ENCODE measurements at places on chromosomes 12 and 14.

GRCh38 chr12:89424846-89425245, 72.5 kb upstream of the DUSP6 start:
- DNase-seq, result no peak

- no peak for DNase-seq
Observed at GRCh38 chr12:19436931-19437330, 2.4 kb upstream of the AEBP2 start.

GRCh38 chr12:71610031-71610795, 53.4 kb downstream of the ZFC3H1 start:
- no peak for DNase-seq

DNA sequence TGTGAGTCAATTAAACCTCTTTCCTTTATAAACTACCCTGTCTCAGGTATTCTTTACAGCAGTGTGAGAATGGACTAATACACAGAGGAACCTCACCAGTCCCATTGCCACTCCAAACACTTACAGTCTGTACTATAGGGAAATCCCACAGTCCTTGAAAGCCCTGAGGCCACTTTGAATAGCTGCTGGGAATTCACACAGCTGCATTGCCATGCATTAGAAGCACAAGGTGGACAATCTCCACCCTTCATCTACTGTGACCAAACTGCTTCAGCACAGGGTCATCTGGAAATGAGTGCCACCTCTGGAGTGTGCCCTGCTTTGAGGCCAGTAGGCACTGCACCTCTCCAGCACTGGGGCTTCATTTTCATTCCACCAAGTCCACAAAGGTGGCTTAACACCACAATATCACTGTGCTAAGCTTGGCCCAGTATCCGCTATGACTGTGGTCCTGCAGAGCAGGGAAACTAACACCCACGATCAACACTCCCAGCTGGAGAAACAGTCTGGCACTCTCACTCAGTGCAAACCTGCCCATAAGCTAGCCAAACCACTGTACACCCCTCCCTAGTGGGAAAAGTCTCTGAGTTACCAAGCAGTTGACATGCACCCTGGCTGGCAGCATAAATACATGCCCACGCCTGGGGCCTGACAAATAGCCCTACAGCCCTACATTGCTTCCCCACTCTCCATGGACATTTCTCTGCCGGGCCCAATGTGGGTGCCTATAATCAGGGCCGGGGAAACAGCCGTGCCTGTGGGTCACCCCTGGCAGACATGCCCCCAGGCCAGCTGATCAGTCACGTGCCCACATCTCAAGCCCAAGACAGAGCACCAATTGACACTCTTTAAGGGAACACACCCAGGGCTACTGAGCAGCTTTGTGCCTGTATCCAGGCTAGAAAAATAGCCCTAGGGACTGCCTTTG, 294.3 kb upstream of the MGAT4C start:
- no peak for DNase-seq

- no peak for DNase-seq
Observed at GRCh38 chr14:99067927-99068326, 204.1 kb downstream of the BCL11B start.

DNA sequence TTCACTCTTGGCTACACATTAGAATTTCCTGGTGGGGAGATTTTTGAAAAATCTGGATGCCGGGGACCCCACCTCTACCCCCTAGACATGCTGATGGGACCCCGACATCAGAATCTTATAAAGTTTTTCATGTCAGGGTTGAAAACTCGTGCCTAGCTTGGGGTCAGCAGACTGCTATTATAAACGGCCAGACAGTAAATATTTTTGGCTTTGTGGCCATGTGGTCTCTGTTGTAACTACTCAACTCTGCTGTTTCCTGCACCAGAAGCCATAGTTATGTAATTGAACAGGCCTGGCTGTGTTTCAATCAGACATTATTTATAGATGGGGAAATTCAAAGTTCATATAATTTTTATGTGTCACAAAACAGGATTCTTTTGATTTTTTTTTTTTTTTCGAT, 41.6 kb downstream of the ACACB start:
- no peak for DNase-seq

DNA sequence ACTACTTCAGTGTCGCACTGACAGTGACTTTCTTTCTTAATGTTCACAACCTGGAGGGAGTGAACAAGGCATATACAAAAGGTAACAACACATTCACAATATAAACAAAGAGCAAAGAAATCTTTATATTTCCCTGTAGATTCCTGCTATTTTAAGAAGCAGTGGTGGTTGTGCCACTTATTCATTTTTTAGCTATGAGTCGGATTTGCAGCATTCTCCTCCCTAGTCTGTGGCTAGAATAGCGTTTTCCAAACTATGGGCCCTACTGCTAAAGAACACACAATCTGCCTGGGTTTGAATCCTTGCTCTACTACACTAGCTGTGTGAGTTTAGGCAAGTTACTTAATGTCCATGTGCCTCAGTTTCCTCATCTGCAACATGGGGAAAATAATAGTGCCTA, 18.6 kb upstream of the MDM1 start:
- no peak for DNase-seq

GRCh38 chr12:115362339-115362976, 678.5 kb upstream of the TBX3 start:
- DNase-seq, result no peak

All from activated effector memory CD4-positive, alpha-beta T cell treated with Interleukin-2 at 50 U/mL for 16 hours (primary cell).